NCI-H1436 treated with DMSO at 0.1 percent for 48 hours (cell line): ENCODE measurements at places on chromosomes 13 and 19.

DNA sequence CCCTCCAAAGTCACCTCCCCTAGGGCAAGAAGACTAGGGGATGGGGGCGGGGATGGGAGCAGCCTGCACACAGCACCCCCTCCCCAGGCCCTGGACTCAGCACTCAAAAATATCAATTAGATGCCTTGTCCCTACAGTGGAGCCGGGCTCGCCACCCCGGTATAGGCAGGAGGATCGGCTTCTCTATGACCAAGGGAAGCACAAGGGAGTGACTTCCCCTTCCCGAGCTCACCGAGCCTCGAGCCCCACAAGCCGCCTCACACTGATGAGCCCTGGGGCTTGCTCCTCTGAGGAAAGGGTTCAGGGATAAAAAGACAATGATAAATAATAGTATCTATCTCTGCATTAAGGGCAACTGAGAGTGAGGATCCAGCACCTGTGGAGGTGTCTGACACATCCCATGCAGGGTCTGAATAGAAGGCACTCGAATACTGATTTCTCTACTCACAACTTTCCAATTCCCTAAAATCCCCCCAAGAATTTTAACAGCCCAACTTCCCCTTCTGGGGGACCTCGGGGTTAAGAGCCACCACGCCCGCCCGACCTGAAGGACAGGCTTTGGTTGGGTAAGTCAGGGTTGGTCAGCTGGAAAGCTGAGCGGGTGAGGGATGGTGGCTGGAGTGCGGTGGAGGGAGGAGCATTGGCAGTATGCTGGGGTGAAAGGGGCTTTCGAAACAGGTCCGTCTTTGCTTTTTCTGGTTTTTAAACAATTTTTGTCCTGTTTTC, 51.3 kb downstream of the STK24 start:
- DNase-seq: no peak

GRCh38 chr19:51020988-51021651, 1.6 kb upstream of the KLK10 start:
- DNase-seq: peak; percentile 66

DNA sequence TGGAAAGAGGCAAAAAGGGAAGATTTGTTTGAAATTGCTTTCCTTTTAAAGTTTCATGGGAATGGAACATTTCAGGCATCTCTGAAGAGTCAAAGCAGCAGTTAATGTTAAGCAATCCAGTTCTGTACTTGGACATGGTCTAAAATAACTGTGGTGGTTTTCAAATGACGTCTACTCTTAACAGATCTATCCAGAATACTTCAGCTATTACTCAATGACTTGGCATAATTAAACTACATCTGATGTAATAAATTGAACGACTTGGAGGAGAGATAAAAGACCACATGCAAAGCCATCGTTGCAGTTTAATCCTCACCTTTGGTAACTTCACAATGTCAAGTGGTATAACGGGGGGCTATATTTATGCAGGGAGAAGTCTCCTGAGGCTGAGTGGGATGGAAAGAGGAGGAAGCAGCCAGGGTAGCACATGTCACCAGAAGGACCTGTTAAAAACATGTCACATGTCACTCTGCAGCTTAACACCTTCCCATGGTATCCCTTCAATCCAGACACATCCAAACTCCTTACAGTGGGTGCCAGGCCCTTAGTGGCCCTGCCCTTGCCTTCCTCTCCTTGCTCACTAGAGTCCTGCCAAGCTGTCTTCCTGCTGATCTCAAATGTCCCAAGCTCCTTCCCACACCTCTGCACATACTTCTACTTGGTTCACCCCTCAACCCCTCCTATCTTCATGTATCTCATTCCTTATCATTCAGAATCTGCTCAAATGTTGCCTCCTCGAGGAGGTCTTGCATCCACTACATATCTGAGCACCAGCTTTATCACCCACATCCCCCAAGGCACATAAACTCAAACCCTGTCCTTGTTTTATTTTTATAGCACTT, 327.8 kb downstream of the SUCLA2 start:
- DNase-seq: no peak

- DNase-seq: no peak
These were observed 414.2 kb downstream of the MYO16 start for GRCh38 chr13:109043636-109044035.

DNA sequence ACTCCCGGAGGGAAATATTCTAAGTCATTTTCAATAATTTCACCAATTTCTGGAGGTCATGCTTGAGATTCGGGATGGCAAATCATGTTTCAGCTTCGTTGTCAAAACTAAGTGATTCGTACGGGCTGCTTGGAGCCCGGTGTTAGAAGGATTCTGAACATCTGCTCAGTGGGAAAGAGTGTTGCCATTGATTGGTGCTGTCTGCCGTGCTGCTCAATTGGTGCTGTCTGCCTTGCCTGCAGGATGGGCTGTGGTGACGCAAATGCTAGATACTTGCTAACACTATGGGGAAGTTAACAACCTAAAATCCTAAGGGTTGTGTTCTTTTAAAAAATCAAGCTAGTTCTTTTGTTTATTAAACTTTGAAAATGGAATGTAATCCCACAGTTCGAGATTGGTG, 17.3 kb upstream of the CACNG8 start:
- DNase-seq: no peak

DNA sequence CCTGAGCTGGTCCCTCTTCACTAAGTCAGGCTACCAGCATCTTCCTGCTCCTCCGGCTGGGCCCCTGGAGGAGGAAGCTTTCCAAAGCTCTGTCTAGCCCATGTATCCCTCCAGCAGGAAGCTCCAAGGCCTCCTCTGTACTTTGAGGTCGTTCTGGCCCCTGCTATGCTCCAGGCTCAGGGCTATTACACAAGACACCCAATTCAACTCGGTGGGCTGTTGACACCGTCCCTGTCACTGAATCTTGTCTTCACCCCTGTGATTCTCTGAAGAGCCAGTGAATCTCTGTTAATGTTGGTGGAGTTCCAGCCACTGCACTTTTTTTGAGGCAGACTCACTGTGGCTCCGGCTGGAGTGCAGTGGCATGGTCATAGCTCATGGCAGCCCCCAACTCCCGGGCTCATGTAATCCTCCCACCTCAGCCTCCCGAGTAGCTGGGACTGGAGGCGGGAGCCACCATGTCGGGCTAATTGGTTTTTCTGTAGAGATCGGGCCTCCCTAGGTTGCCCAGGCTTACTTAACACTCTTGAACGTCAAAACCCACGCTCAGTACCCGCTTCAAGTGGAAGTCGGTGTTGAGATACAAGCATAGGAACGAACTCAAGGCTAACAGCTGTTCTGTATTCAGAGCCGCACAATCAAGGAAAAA, 512 bp upstream of the REX1BD start:
- no peak for DNase-seq

- DNase-seq: no peak
These were observed 430.2 kb downstream of the KCTD12 start for GRCh38 chr13:76455960-76456359.

DNA sequence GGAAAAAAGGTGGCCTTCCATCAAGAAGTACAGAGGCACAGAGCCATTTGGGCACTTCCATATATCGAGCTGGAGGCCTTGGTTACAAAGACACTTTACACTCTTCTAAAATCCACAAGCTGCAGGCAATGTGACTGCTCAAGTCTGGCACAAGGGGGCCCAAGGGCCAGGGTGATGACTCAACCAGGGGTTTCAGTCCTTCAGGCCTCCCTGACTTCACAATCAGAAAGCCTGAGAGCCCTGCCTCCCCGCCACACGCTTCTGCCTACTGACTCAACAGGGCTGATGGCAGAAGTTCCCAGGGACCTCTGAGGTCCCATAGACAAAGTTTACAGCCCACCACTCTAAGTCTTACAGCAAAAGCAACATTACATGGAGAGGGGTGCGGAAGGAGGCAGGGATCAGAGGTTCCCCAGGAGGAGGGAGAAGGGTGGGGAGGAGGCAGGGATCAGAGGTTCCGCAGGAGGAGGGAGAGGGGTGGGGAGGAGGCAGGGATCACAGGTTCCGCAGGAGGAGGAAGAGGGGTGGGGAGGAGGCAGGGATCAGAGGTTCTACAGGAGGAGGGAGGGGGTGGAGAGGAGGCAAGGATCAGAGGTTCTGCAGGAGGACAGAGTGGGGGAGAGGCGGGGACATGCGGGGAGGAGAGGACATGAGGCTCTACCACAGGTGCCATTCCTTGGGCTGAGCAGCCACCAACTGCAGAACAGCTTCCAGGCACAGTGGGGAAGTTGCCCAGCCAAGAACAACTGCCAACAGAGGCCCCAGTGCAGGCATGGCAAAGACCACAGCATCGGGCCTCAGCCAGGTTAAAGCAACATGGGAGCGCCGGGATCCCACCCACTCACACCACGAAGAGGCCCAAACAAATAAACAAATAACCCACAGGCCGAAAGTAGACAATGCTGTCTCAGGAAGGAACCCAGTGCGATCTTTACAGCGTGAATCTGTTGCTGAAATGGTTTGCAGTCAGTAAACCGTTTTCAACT, 52.0 kb downstream of the SLC7A1 start:
- no peak for DNase-seq

GRCh38 chr13:49216334-49216733, 3.8 kb upstream of the MLNR start:
- no peak for DNase-seq

GRCh38 chr13:112716461-112716820, 26.6 kb downstream of the ATP11A start:
- no peak for DNase-seq

DNA sequence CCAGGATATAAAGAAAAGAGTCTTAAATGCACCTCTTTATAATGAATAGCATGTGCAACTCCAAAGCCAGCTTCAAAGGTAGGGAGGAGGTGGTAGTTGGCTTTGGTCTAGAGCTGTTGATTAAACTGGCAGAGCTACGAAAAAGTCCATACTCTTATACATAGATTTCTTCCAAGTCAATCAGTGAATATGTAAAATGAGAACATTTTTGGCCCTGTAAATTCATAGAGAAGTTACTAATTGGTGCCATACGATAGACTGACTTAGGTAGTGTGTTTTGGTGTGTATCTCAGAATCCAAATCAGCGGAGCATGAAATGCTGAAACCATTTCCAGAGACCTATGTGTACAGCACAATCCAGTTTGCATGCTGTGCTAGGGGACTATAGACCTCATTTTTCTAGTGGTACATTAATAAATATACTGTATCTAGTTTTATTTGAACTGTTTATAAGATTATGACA, 17.1 kb upstream of the DPY19L3 start:
- no peak for DNase-seq

GRCh38 chr13:28353679-28354078, 141.2 kb downstream of the FLT1 start:
- DNase-seq: no peak

- DNase-seq: no peak
These were observed 10.1 kb downstream of the TUBB4A start for GRCh38 chr19:6491802-6492592.

DNA sequence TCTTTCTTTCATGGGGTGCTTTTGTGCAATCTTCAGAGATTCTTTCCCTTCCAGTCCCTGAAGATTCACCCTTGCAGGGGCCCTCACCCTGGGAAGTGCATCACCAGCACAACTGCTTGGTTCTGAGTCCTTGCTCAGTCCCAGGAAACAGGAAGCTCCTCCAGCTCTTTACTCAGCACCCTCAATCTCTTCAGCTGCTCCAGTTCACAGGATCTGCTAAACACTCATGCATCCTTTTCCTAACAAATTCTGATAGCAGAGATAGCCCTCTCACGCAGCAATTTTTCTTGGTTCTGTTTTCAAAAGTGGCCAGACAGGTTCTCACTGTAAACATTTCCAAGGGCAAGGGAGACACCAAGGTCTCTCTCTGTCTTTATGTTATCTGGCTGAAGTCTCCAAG, 823.1 kb downstream of the LIG4 start:
- DNase-seq: no peak

DNA sequence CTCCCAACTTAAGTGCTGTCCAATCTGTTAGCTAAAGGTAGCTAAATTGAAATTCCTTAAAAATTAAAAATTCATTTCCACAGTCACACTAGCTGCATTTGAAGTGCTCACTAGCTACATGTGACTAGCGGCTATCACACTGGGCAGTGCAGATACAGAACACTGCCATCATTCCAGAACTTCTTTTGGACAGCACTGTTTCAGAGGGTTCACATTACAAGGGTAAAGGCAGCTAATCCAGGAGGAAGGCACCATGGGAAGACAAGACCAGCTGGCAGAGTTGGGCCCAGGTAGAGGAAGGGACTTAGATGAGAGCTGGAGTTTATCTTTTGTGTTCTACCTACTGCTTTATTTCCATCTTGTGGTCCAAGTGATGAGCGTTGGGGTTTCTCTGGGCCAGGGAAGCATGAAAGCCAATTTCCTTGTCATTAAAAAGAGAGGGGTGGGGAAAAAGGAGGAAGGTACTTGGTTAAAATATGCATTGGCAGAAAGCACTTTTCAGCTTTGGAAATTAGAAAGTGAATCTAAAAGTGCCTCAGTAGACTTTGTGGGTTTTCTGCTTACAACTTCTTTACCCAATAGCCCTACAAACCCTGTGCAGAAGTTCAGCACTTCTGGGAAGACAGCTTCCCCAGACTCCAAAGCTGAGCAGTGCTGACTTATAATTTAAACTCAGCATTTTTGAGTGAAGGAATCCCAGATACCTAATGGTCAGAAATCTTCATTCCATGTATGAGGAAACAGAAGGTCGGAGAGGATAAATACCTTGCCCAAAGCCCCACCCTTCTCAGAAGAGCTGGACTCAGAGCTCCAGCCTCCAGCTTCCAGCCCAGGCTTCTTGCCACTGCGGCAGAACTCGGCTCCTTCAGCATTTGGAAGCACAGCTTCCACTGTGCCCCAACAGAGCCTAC, 49.5 kb downstream of the ATP7B start:
- no peak for DNase-seq

- no peak for DNase-seq
These were observed at the start of gene TBCB for GRCh38 chr19:36115453-36116343. Gene TBCB (plus strand): TSS chr19:36115468. CDS start chr19:36115561, 93 bp downstream.

DNA sequence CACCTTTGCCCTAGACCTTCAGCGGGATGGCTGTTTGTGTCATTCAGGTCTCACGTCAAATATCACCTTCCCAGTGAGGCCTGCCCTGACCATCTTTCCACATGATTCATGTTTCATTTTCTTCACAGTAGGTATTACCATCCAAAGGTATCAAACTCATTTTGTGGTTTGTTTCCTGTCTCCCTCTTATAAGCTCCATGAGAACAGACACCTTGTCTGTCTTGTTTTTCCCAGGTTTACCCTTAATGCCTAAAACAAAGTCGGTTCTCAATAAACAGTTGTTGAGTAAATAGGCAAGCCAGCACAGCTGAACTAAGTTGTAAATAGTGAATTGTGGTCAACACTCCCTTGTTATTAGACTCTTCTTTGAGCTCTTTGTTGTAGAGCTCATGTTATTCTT, 122.6 kb upstream of the GJB6 start:
- DNase-seq: no peak

DNA sequence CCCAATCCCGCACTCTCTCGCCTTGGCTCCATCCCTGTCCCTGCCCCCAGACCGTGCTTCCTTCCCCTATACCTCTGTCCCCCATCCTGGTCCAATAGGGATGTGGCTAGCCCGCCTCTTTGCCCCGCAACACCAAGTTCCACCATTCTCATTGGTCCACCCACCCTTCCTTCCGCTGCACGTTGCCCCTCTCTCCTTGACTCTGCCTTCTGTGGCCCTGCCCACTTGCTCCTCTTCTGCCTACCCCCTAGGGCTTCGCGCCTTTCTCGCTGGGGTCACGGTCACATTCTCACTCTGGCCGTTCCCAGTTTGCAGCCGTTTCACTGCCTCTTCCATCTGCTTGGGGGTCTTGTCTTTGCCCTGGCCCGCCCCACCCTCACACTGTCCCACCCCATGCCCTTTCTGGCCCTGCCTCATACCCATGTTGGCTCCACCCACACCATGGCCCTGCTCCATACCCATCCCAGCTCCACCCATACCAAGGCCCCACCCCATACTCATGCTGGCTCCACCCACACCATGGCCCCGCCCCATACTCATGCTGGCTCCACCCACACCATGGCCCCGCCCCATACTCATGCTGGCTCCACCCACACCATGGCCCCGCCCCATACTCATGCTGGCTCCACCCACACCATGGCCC, 4.5 kb upstream of the ARHGAP45 start:
- no peak for DNase-seq
